ENCODE measurements at places on chromosomes 2 and 18. TPM values are rescaled to one million over a fixed set of nuclear protein-coding genes. Genes with fewer than 3 reads are reported as not detected.

DNA sequence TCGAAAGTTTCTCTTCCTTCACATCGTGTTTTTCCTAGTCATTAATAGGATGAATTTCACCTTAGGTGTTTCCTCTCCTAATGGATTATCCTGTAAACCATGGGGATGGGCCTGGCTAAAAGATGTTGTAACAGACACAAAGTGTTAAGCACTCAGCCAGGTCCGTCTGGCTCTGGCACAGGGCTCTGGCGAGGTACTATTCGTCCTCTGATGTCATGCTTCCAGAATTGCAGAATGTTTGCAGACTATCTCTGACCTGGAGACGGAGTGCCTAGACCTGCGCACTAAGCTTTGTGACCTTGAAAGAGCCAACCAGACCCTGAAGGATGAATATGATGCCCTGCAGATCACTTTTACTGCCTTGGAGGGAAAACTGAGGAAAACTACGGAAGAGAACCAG lies 13.2 kb downstream of the ATG16L1 start:
- H3K36me3 ChIP-seq = peaks cover 51% of the 10 kb centered on the region
- no peaks in the 10 kb centered on the region for H3K4me1 ChIP-seq
- DNase-seq = no peak

DNA sequence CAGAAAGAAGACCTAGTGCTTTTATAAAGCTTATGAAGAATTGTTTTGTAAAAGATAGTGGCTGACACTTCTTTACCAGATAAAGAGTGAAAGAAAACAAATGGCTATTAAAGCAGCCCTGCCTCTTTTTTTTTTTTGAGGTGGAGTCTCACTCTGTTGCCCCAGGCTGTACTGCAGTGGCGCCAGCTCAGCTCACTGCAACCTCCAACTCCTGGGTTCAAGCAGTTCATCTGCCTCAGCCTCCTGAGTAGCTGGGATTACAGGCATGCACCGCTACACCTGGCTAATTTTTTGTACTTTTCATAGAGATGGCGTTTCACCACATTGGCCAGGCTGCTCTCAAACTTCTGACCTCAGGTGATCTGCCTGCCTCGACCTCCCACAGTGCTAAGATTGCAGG lies 12.9 kb downstream of the ARPC2 start:
- H3K27me3 ChIP-seq = no peaks in the 10 kb centered on the region
- peak overlapping the region; percentile 70 for H3K27ac ChIP-seq
- peaks cover 31% of the 10 kb centered on the region for H3K4me1 ChIP-seq
- H3K36me3 ChIP-seq = peaks cover 44% of the 10 kb centered on the region
- no peak for DNase-seq

DNA sequence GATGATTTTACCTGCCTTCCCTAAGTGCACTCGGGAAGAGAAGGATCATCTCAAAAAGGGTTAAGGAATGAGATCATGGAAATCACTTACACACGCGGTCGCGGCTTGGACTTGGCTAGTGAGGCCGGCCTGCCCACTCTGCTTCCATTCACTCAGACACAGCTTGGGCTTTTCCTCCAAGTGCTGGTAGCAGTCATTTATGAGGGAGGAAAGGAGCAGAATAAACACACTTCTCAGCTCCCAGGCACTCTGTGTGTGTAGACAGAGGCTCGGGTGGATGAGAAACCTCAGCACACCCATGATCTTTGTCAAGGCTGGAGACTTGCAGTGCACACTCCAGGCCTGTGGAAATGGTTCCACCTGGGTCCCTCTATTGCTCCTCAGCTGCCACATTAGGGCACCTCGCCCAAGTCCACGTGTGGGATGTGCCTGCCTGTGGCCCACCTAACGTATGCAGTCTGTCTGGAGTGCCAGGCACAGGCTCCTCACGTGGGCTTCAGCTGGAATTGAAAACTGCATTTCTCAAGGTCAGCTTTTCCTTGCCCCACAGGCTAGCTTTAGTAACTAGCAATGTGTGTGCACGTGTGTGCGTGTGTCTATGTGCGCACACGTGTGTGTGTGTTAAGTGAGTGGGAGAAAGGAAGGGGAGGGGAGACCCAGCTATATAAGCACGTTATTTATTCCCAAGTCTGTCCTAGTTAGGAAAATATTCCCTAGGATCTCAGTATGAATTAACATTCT lies 288.4 kb downstream of the SOX11 start:
- no peaks in the 10 kb centered on the region for H3K27me3 ChIP-seq
- no peak for DNase-seq
- H3K36me3 ChIP-seq = no peaks in the 10 kb centered on the region
- no peaks in the 10 kb centered on the region for H3K4me1 ChIP-seq
- no peak overlapping the region for H3K27ac ChIP-seq

DNA sequence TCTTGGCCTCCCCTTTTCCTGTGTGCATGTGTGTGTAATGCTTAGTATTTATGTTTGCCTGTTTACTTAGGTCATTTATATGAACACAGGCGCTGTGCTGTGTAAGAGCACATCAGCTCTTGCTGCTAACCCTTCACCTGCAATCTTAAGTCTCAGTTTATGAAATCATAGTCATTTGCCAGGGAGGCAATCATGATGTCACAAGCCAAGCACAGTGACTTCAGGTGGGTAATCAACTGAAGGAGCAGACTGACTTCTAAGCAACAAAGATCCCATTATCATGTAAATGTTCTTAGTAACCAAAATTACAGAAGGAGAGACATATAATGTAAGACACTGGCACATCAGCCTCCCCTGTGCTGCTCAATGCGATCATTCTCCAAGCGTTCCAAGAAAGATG lies 386.3 kb upstream of the MEIS1 start:
- H3K27ac ChIP-seq = no peak overlapping the region
- no peaks in the 10 kb centered on the region for H3K27me3 ChIP-seq
- H3K4me1 ChIP-seq = no peaks in the 10 kb centered on the region

The FBXO48 gene
- 0.83 TPM for total RNA-seq

GRCh38 chr18:39647627-39648534 lies 2082.3 kb upstream of the CELF4 start:
- no peak overlapping the region for H3K4me3 ChIP-seq
- no peaks in the 10 kb centered on the region for H3K27me3 ChIP-seq
- H3K4me1 ChIP-seq = no peaks in the 10 kb centered on the region
- no peaks in the 10 kb centered on the region for H3K36me3 ChIP-seq
- DNase-seq = peak; percentile 72
- H3K27ac ChIP-seq = no peak overlapping the region

- H3K36me3 ChIP-seq = no peaks in the 10 kb centered on the region
- H3K27me3 ChIP-seq = no peaks in the 10 kb centered on the region
- no peak overlapping the region for H3K27ac ChIP-seq
- H3K4me1 ChIP-seq = no peaks in the 10 kb centered on the region
Measured at GRCh38 chr2:10947446-10948187, 35.9 kb downstream of the KCNF1 start.

GRCh38 chr2:165827921-165828276 lies 33.9 kb upstream of the GALNT3 start:
- peaks cover 12% of the 10 kb centered on the region for H3K27me3 ChIP-seq
- H3K36me3 ChIP-seq = no peaks in the 10 kb centered on the region
- DNase-seq = no peak

- no peak overlapping the region for H3K27ac ChIP-seq
- no peaks in the 10 kb centered on the region for H3K27me3 ChIP-seq
- H3K4me3 ChIP-seq = no peak overlapping the region
- no peak for DNase-seq
- no peaks in the 10 kb centered on the region for H3K36me3 ChIP-seq
Measured at GRCh38 chr2:21020031-21020667, 23.7 kb downstream of the APOB start.

- H3K27ac ChIP-seq = no peak overlapping the region
- no peaks in the 10 kb centered on the region for H3K4me1 ChIP-seq
Measured at GRCh38 chr18:47953471-47953931, 23.0 kb upstream of the SMAD2 start.

GRCh38 chr2:100198461-100199230 lies 56.3 kb upstream of the AFF3 start:
- no peak for DNase-seq
- no peaks in the 10 kb centered on the region for H3K27me3 ChIP-seq
- H3K4me1 ChIP-seq = peaks cover 42% of the 10 kb centered on the region
- peak overlapping the region; percentile 60 for H3K27ac ChIP-seq

The LONRF2 gene
- total RNA-seq = not detected

GRCh38 chr2:37776487-37776886 lies 105.0 kb upstream of the CDC42EP3 start:
- no peaks in the 10 kb centered on the region for H3K27me3 ChIP-seq
- H3K4me3 ChIP-seq = no peak overlapping the region
- no peaks in the 10 kb centered on the region for H3K36me3 ChIP-seq

The FSHR gene
- total RNA-seq = not detected

DNA sequence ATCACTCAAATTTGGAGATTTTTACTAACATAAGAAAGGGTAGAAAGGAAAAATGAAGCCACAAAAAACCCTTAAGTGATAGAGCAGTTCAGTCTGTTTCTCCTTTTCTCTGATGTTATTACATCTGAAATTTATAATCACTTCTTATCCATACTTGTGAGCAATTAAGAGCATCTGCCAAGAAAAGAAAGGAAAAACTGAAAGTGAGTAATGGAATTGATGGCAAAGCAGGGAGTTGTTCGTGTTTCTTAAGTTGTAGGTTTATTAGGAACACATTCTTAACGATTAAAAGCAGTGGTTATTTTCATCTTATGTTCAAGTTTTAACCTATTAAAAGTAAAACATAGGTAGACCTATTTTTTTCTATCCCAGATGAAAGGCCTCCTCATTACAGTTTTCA lies 277.7 kb downstream of the RND3 start:
- H3K36me3 ChIP-seq = no peaks in the 10 kb centered on the region
- no peak overlapping the region for H3K27ac ChIP-seq
- no peaks in the 10 kb centered on the region for H3K27me3 ChIP-seq

- H3K27me3 ChIP-seq = peaks cover 7% of the 10 kb centered on the region
- no peaks in the 10 kb centered on the region for H3K36me3 ChIP-seq
- DNase-seq = no peak
- H3K4me3 ChIP-seq = no peak overlapping the region
- no peak overlapping the region for H3K27ac ChIP-seq
Measured at GRCh38 chr2:108967757-108968156, 21.3 kb downstream of the EDAR start.

DNA sequence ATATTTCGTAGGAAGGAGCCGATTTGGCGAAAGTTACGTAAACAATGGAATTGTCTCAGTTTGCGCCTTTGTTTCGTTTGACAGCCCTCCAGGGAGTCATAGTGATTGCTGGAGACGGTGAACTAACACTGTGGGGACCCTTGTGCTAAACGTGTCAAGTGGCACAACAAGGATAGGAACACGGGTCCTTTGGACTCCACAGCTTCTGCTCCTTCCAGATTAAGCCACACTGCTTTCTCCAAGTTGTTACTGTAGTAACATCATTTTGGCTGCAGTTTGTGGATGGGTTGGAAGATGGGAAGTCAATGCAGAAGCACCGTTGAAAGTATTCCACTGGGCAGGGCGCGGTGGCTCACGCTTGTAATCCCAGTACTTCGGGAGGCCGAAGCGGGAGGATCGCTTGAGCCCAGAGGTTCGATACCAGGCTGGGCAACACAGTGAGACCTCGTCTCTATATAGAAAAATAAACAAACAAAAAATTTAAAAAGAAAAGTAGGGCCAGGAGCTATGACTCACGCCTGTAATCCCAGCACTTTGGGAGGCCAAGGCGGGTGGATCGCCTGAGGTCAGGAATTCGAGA lies 636 bp upstream of the IMMT start:
- peaks cover 21% of the 10 kb centered on the region for H3K4me1 ChIP-seq
- H3K36me3 ChIP-seq = no peaks in the 10 kb centered on the region
- no peak for DNase-seq
- H3K27ac ChIP-seq = peak overlapping the region; percentile 92
- H3K4me3 ChIP-seq = peak overlapping the region; percentile 92
- no peaks in the 10 kb centered on the region for H3K27me3 ChIP-seq

DNA sequence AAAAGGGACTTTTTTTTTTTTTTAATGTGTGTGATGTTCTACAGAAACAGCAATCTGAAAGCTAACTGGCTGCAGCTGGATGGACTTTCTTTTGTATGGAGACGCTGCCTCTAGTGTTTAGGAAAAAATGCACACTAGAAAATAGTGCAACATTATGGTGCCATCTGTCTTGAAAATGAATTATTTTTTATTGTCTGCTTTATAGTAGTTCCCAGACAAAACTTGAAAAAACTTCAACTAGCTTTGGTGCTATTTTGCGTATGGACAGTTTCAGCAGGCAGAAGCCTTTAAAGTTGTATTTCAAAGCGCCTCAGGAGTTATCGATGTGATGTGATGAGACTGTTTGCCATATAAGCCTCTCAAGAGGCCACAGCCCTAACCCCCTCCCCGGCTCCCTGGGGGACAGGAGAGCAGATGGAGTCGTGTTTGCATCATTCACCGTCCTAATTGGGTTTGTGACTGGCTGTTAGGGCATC lies 86.9 kb downstream of the LTBP1 start:
- peaks cover 15% of the 10 kb centered on the region for H3K4me1 ChIP-seq
- no peak overlapping the region for H3K27ac ChIP-seq
- peak; percentile 67 for DNase-seq
- no peak overlapping the region for H3K4me3 ChIP-seq

DNA sequence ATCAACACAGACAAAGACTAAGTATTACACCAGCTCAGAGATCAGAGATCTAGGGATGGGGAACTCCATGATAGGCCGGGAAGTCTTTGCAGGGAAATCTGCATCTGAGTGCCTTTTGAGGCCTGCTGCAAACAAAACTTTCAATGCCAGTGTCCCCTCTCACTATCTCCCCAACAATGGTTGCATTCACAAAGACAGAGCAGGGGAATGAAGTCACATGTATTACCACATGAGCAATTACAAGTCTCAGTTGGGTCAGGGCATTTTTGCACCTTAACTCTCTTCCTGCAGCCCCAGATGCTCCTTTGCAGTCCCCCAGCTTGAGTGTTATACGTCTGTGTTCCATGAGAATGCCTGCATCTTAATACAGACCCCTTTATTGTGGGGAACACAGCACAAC lies 1.8 kb upstream of the RNF144A start:
- H3K36me3 ChIP-seq = no peaks in the 10 kb centered on the region
- no peak for DNase-seq
- no peak overlapping the region for H3K27ac ChIP-seq
- H3K4me3 ChIP-seq = no peak overlapping the region
- H3K4me1 ChIP-seq = no peaks in the 10 kb centered on the region

- no peak for DNase-seq
- peaks cover 9% of the 10 kb centered on the region for H3K36me3 ChIP-seq
- H3K4me3 ChIP-seq = no peak overlapping the region
- H3K27me3 ChIP-seq = no peaks in the 10 kb centered on the region
- H3K27ac ChIP-seq = no peak overlapping the region
Measured at GRCh38 chr18:25109484-25109883, 242.5 kb downstream of the ZNF521 start.

GRCh38 chr2:74585406-74586185 lies 31.1 kb downstream of the DOK1 start:
- H3K27ac ChIP-seq = no peak overlapping the region
- DNase-seq = no peak
- no peaks in the 10 kb centered on the region for H3K4me1 ChIP-seq
- H3K36me3 ChIP-seq = no peaks in the 10 kb centered on the region
- peaks cover 17% of the 10 kb centered on the region for H3K27me3 ChIP-seq

- no peak for DNase-seq
- H3K4me3 ChIP-seq = no peak overlapping the region
- H3K27ac ChIP-seq = no peak overlapping the region
- no peaks in the 10 kb centered on the region for H3K27me3 ChIP-seq
- H3K36me3 ChIP-seq = peaks cover 4% of the 10 kb centered on the region
Measured at GRCh38 chr2:47838686-47839085, 55.7 kb downstream of the MSH6 start.

The FEV gene
- total RNA-seq = not detected

All from endothelial cell of umbilical vein (primary cell).